HuH-7.5 (cell line): ENCODE measurements at places on chromosomes 6 and 20.

DNA sequence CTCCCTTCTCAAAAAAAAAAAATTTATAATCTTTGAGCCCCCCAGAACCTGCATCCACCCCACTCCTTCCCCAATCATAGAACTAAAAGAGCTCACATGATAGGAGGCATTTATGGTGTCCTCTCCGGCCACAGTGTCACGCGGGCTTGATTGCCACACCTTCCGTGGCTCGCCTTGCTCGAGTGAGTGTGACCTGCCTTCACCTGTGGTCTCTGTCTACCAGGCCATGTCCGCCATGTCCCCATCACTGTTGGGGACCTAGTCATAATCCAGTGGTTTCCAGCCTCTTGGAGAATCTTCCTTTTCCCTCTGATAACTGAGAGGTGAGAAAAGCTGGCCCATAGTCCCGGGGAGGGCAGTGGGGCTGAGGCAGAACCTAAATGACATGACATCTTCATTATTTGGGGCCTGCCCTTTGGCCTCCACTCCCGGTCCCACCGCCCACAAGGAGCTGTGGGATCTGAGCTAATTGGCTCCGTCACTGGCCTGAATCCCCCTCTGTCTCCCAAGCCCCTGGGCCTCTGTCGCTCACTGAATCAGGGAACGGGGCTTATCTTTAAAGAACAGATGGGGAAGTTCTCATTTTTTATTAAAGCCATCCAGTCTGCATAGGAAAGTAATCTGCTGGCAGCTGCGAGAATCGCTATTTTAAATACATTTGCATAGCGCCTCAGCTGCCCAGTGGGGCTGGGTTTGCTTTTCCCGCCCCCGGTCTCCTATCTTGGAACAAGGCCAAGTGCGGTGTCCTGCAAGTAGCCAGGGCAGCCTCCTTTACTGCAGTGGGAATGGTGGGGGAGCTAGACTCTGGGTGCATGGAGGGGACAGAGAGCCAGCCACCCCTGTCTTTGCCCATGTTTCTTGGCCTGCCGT lies 197.6 kb upstream of the PMEPA1 start:
- DNase-seq: no peak

- DNase-seq: no peak
Observed at GRCh38 chr6:131065824-131066171, 2.8 kb upstream of the EPB41L2 start.

DNA sequence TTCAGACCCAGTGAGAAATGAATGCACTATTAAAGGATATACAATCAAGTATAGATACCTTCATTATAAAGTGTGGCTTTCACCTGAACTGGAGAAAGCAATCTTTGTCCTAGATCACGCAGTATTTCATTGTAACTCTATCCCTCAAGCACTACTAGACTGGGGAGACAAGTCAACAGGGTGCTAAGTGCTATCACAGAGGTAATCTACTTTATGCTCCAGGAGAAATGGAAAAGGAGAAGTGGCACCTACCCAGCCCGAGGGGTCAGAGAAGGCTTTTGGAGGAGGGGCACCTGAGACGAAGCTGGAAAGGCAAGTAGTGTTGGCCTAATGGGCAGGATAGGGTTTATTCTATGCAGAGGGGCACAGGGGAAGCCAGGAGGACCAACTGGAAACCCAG lies 17.1 kb downstream of the ZHX3 start:
- no peak for DNase-seq

DNA sequence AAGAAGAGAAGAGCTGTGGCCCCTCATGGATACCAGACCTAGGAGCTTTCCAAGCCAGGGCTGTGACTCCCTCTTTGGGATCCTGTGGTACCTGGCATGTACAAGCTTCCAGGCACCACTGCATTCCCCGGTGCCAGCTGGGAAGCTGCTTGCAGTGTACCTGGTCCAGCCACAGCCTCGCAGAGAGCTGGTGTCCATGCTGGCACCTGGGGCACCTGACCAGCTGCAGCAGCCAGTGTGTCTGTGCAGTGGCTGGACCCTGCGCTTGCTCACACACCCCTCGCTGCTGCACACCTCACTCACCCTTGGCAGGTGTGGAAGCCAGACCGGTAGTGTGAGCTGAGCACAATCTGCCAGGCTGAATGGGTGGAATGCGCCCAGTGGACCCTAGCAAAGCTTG lies 190.9 kb upstream of the MAN1A1 start:
- DNase-seq: no peak

GRCh38 chr6:30730601-30731435 lies 10.7 kb downstream of the TUBB start:
- DNase-seq: peak; percentile 52

- no peak for DNase-seq
Observed at GRCh38 chr6:35470663-35471120, 2.5 kb downstream of the RPL10A start.

DNA sequence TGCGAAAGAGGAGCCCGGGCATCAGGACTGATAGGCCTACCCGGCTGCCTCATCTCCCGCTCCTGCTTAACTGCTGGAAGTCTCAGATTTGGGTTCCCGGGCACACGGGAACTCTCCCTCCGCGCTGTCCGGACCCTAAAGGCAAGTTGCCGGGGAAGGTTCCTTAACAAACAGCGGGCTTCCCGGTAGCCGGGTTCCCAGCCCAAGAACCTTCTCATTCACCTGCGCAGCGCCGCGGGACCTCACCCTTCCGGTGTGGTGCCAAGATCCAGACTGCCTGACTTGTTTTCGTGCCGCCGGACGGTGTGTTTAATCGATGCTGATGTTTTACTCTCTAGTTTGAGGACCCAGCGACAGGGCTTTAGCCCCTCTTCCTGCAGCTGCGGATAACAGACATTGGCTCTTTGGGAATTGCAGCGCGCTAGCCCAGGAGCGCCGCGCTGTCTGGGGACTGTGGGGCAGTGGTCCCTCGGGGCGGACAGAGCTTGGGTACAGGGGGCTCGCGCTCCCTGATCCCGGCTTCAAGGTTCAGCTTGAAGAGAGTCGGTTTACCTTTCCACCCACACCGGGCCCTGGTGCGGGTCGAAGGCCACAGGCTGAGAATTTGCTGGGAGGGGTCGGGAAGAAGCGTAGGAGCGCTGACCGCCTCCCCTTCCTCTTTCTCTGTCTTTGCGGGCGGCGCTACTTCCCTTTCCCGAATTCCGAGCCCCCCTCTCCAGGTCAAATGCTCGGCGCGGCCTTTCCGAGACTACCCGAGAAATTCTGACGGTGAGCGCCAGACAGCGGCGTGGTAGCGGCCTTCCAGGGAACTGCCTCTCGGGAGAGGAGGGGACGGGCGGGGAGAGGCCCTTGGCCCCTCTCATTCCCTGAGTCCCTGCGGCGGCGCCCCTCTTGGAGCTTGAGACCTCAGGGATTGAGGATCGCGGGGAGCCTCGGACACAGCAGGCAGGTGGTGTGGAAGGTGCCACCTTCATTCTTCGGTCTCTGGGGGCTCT lies 17.2 kb downstream of the ABT1 start:
- no peak for DNase-seq

DNA sequence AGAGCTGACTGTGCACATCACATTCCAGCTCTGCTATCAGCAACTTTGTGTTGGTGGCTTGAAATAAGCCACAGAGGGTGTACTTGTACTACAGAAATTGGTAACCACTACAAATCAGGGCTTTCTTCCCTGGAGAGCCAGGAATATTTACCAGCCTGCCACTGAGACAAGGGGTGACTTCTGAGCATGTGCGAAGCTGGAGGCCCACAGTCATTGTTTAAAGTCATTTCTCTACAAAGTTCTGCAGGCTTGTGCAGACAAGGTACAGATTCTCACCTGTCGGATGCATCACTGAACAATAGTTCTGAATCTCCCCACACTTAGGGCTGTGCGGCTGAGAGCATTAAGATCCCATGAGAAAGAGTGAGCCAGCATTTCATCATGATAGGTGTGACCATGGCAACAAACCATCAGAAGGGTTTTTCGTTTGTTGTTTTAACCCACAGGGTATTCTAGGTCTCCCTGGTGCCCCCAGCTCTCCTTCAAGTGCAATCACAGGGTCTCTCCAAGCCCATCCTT lies 292.8 kb downstream of the CDC5L start:
- DNase-seq: no peak

DNA sequence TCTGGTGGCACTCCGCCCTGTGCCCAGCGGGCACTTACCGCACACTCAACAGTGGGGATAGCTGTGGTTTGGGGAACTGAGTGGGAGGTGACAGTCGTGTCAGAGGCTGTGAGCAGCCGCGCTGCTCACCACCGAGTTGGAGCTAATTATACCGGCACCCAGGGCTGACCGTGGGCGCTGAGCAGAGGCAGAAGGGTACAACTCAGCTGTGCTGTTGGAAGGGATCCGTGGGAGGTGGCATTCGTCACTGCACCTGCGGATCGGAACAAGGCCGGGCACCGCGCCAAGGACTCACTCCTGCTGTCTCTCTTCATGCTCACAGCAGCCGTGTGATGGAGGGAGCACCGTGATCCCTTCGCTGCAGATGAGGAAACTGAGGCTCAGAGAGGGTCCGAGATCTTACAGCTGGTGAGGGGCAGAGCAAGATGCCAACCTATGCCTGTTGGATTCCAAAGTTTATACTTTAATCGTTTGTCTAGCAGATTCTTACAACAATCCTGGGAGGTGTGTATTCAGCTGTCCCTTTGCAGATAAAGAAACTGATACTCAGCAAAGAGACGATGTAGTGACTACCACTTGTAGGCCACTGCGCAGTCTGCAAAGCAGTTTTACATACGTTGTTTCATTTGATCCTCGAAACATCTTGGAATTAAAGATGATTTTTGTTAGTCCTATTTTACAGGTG lies 713 bp upstream of the ELMO2 start:
- no peak for DNase-seq

GRCh38 chr6:79538106-79538971 lies 1.1 kb upstream of the LCA5 start:
- DNase-seq: no peak

DNA sequence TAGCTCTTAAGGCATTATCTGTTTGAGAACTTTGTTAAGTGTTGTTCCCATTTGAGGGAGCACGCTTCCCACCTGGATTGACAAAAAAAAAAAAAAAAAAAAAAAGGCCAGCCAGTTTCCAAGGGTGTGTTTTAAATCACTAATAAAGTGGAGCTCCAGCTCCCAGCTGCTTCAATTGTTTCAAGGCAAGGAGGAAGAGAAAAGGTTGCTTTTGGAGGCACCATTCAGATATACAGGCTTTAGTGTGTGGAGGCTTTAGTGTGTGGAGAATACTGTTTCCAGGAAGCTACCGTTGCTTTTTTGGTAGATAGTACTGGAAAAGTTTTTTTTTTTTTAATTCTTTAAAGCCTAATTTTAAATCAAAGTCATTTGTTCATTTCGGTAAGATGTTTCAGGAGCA lies 17.3 kb downstream of the BMP2 start:
- no peak for DNase-seq

DNA sequence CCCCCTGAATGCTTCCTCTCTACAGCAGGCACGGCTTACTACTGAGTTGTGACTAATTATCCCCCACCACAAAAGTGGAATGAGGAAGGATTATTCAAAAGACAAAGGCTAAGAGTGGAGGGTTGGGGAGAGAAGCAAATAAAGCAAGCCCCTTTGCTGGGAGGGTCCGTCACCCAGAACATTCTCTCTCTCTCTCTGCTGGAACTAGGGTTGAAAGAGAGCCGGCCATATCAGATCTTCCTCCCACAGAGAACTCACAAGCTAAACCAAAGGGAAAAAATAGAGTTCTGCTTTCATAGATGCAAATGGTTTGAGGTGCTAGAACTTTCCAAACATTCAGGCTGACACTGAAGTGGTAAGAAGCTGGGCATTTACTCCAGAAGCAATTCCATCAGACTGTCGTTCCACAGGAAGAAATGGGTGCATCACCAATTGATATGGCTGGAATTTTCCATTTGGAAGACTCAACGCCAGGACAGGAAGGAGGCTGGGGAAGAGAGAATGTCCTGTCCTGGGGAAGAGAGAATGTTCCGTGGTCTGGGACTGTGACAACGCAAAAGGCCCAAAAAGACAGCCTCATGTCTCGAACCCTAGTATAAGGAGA lies 7.9 kb downstream of the ZMYND8 start:
- no peak for DNase-seq

- no peak for DNase-seq
Observed at GRCh38 chr6:169081248-169081647, 172.4 kb downstream of the THBS2 start.

GRCh38 chr6:37696220-37696840 lies 1.4 kb downstream of the MDGA1 start:
- DNase-seq: no peak

- DNase-seq: no peak
Observed at GRCh38 chr6:141248021-141248799, 884.5 kb upstream of the GJE1 start.

GRCh38 chr6:996271-996852 lies 303.4 kb upstream of the EXOC2 start:
- no peak for DNase-seq

DNA sequence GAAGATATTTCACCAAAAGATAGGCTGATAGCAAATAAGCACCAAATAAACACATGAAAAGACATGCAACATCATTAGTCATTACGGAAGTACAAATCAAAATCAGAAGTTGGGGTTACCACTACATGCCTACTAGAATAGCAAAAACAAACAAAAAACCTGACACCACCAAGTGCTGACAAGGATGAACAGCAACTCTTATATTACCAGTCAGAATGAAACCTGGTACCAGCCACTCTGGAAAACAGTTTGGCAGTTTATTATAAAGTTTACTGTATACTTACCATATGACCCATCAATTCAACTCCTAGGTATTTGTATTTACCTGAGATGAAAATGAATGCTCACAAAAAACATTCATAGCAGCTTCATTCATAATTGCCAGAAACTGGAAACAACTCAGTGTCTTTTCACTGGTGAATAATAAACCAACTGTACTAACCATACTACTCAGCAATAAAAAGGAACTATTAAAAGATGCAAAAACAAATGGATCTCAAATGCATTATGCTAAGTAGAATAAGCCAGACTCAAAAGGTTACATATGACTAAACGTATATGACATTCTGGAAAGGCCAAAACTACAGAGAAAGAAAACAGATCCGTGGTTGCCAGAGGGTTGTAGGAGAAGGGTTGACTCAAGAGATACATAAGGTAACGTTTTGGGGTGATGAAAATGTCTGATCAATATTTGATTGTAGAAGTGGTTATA lies 33.0 kb downstream of the NUP153 start:
- DNase-seq: no peak

DNA sequence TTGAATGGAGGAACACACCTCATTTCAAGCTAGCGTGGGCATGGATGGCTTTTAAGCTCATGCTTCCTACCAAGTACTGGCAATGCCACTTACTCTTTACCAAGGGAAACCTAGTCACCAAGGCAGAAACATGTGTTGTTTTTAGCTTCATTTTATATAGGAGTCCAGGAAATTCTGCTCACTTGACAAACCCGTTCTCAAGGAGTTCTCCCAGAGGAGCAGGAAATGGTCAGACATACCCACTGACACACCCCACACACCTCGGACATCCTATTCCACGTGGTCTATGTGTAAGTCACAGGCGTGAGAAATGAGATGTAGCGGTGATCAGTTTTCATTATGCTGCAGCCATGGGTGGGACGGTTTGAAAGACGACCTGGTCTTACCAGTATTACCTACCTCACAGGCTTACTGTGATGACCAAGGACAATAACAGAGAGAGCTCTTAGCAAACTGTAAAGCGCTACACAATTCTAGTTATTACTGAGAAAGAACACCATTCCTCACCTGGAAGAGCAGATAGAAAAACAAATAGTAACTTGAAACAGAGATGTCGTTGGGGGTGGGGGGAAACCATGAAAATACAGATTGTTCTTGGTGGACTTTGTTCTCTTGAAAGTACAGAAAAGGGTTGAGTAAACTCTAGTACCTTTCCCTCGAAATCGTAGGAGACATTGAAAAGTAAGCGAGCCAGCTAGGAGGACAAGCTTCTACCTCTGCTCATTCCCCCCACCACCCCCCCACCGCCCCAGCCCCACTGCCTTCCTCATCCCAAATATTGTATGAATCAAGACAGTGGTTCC lies 1.7 kb downstream of the CNKSR3 start:
- peak; percentile 35 for DNase-seq
